CD4-positive, alpha-beta T cell treated with Interleukin-17A for 1 hour (primary cell): ENCODE measurements at places on chromosomes 16 and 17.

DNA sequence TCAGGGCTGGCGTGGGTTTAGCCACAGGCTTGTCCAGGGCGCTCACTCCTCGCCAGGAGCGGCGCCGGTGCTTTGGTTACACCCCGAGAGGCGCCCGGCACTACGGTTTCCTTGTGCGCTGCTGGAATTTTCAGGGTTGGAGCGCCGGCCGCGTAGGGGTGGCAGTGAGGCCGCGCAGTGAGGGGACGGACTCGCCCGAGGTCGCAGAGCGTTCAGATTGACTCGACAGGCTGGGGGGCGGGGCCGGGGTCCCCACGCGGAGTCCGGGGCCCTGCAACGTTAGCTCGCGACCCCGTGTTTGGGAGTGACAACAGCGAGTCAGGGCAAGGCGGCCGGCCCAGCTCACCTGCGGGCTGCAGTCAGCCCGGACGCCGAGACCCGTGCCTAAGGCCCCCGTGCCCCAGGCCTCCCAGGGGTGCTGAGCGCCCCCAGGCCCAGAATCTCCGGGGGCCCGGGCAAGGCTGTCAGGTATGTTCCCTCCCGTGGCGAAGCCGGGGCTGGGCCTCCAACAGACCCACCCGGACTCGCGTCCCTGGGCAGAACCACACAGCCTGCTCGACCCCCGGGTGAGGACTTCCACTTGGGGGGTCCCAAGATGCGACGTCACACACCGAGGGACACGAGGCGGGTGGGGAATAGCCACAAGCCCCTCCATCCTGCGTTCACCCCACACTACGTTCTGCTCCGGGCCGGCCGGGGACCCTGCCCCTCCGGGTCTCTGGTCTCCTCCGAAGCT lies 1.3 kb upstream of the ACTG1 start:
- peak; percentile 36 for DNase-seq

DNA sequence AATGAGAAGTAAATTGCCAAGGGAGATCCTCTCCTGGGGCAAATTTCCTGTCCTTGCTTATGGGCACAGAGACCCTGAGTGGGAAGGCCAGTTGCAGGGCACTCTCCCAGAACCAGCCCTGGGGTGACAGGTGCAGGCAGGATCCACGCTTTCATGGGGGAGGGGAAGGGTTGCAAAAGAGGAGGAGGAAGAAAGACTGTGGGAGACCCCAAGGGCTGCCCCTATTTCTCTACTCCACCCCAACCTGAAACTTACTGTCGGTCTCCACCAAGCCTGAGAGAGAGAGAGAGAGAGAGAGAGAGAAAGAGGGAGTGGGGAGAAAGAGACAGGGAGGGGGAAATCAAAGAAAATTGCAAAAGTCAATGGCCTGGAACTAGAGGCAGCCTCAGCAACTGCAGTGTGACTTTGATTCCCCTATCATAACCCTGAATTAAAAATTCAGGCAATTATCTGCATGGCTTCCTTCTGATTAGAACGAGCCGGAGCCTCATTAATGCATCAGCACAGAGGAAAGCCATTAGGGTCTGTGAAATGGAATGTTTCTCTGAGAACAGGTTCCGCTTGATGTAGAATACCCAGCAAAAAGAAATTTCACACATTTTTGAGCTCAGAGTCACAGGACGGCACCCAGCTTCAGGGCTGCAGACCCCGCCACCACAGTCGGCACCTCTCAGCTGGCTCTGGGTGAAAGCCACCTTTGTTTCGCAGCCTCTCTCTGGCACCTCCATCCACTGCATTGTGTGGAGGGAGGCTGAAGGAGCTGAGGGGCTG lies 45.1 kb upstream of the HNF1B start:
- DNase-seq: no peak

GRCh38 chr17:32731556-32732295 lies 145.2 kb downstream of the MYO1D start:
- DNase-seq: no peak

DNA sequence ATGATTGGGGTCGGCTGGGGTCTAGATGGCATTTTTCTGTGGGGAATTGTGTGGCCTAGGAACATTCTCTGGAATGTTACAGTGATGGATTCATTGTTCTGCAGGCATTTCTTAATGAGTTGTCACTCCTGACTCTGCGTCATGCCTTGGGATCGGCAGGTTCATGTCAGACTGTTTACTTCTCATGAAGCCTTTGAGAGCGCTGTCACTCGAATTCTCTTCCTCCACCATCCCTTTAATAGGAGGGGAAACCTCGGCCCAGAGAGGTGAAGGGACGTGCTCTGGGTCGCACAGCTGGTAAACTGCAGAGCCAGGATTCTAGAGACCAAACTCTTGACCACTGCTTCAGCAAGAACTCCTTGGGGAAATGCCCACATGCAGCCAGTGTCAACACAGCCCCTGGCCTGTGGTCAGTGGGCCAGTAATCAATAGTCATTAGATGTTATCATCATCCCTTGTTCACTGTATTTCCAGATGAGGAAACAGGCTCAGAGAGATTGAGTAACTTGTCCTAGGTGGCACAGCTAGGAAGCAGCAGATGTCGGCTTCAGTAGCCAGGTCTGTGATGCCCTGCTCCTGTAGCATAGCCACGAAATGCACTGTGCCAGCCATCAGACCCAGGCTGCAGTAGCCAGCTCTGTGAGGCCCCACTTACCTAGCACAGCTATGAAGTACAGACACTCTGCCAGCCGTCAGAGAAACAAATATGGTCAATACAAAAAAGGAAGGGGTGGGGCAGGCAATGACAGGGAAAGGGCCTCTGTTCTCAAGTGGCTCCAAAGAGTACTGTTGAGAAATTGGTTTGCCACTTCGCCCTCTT lies 259.0 kb downstream of the CPPED1 start:
- no peak for DNase-seq

GRCh38 chr17:46819906-46820351 lies 1.4 kb upstream of the WNT3 start:
- no peak for DNase-seq

DNA sequence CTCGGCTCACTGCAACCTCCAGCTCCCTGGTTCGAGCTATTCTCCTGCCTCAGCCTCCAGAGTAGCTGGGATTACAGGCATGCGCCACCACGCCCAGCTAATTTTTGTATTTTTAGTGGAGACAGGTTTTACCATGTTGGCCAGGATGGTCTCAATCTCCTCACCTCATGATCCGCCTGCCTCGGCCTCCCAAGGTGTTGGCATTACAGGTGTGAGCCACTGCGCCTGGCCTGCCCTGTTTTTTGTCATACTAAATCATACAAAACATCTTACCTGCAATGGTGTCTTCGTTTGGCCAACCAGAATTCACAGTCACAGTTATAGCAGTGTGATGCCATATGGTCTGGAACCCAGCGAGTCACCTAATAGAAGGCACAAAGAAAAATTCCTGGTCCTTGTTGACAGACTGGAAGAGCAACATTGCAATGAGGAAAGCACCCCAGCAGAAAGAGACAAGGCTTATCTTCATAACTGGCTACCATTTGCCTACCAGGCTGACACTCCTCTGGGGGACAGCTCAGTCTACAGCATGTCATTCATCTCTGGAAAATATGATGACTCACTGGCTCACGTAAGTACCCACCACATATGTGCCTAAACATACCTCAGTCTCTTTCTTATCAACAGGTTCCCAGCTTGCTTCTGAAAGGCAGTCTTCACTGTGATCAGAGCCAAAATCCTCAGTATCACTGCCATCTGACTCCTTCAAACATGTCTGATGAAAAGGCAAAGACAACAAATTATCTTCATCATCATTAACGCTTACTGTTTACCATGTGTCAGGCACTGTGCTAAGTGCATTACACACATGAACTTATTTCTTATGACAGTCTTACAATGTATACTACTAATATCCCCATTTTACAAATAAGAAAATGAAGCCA lies 4.3 kb upstream of the HSF5 start:
- no peak for DNase-seq

GRCh38 chr16:85675251-85675874 lies 13.4 kb downstream of the GINS2 start:
- DNase-seq: no peak

GRCh38 chr17:4204710-4205173 lies 59.0 kb downstream of the ANKFY1 start:
- no peak for DNase-seq

- no peak for DNase-seq
These were observed 4.6 kb downstream of the VEZF1 start for GRCh38 chr17:57983446-57983845.

DNA sequence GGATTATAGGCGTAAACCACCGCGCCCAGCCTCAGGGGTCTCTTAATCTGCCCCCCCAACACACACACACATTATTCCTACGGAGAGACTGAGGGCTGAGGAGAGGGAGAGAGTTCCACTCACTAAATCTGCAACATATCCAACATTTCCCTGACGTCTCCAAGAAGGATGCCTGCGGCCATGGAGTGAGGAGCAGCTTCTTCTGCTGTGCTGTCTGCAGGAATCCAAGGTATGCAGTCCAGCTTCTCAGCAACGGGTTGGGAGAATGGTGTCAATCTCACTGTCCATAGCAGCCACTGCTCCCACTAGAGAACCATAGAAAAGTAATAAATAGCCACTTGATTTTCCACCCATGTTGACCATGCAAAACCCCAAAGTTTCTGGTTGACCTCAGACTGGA lies 5.1 kb upstream of the PLXDC1 start:
- DNase-seq: no peak

DNA sequence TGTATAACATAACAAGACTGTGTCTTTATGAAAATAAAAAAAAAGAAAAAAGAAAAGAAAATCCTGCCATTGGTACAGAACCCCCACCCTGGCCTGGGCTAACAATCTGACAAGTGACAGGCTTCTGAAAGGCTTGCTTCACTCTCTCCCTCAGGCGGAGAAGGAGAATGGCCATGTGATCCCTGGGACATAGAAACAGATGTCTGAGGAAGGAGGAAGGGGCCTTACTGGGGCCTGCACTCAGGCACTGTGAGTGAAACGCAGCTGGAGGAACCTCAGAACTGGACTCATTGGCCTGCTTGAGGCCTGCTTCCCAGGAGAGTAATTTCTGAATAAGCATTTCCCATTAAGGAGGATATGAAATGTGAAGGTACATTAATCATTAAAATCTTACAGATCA lies 17.5 kb downstream of the MAP3K14 start:
- DNase-seq: no peak

GRCh38 chr16:85090873-85091521 lies 21.3 kb downstream of the CIBAR2 start:
- DNase-seq: no peak

- no peak for DNase-seq
These were observed 4.0 kb downstream of the EMC6 start for GRCh38 chr17:3672571-3672970.

- no peak for DNase-seq
These were observed 11.9 kb upstream of the GSDMA start for GRCh38 chr17:39950871-39951348.

DNA sequence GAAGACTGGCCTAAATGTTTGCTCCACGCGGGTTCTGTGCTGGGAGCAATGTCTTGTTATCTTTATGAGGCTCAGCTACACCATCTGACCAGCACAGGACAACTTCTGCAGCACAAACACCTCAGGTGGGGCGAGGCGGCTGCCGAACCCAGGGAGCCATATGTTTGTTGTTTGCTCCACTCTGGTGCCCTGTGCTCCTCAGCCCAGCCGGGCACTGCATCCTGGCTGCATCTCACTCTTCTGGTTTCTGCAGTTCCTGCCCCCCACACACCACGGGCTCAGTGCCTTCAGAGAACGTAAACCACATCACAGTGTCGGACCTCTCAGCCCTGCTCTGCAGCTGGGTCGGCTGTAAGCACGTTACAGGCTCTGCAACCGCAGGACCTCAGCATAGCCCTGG lies 32.4 kb downstream of the MXRA7 start:
- DNase-seq: peak; percentile 51

DNA sequence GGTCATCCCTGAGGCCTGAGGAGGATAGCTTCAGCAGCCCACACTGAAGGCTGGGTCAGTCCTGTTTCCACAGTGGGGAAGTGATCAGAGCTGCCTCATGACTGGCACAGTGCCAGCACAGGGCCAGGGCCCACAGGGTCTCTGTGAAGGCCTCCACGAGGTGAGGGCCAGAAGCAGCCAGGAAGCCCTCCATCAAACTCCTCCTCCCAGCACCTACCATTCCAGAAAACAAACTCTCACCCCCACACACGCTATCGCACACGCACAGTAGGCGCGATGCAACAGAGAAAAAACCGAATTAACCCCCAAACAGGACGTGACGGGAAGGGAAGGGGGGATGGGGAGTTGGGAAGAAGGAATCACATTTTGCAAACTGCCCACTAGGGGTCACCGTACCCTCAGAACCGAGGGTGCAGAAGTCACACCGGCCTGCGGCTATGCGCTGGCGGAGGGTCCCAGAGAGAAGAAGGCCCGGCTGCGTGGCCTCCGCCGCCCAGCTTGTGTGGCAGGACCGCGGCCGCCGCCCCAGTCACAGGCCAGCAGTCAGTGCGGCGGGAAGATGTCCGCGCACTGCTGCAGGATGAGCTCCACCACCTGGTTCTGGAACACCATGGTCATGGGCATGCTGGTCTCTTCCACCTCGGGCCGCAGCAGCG lies 37.6 kb downstream of the ARHGAP27 start:
- peak; percentile 53 for DNase-seq

GRCh38 chr16:2704983-2705275 lies 15.1 kb downstream of the PRSS27 start:
- no peak for DNase-seq

GRCh38 chr17:72254808-72255449 lies 134.1 kb downstream of the SOX9 start:
- no peak for DNase-seq
